ENCODE measurements at places on chromosomes 7 and 10. TPM values are rescaled to one million over a fixed set of nuclear protein-coding genes. Genes with fewer than 3 reads are reported as not detected.

The GATA3 gene
- 0.08 TPM for total RNA-seq

The KEL gene
- total RNA-seq, result not detected

The PTPRN2 gene
- 3.0 TPM for total RNA-seq

The AKR1C8 gene
- not detected for total RNA-seq

The ABCA13 gene
- under 0.01 TPM for total RNA-seq

The ITGB8 gene
- total RNA-seq, result 21.0 TPM

The ECHDC3 gene
- 4.5 TPM for total RNA-seq

The TUBAL3 gene
- total RNA-seq, result not detected

The PLEKHS1 gene
- not detected for total RNA-seq

The PRPF18 gene
- total RNA-seq, result 16.7 TPM

The PFKFB3 gene
- total RNA-seq, result 31.0 TPM

The PKD2L1 gene
- total RNA-seq, result not detected

The TAS2R41 gene
- not detected for total RNA-seq

The NOS3 gene
- 0.53 TPM for total RNA-seq

The ASAH2 gene
- 1.1 TPM for total RNA-seq

The CTAGE15 gene
- total RNA-seq, result not detected

The ATOH7 gene
- not detected for total RNA-seq

The CNPY1 gene
- not detected for total RNA-seq

The WNT2 gene
- 0.08 TPM for total RNA-seq

The KNDC1 gene
- 1.6 TPM for total RNA-seq

The GPR15LG gene
- not detected for total RNA-seq

The HMX2 gene
- not detected for total RNA-seq

The TAX1BP1 gene
- 66.6 TPM for total RNA-seq

The PRRT4 gene
- total RNA-seq, result not detected

The SNX10 gene
- not detected for total RNA-seq

The GLI3 gene
- total RNA-seq, result 2.2 TPM

Measured in smooth muscle cell of the coronary artery (primary cell).